ENCODE measurements at places on chromosomes 13 and 19. TPM values are rescaled to one million over a fixed set of nuclear protein-coding genes. Genes with fewer than 3 reads are reported as not detected.

ZNF536 gene
- total RNA-seq = not detected

DNA sequence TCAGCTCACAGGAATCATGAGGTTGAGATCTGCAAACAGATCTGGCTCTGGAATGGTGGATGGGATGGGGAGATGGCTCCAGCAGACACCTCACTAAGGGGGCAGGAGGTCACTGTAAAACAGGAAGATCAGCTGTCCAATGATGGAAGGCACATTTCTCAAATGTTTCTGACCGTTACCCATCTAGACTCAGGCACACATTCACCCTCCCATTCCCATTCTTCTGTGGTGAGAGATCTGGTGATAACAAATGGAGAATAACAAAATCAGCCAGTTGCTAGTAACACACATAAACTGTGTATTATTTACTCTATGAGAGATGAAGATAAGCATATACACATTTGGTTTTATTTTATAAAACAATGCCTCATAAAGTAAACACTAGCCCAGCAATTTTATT is 235.9 kb downstream of the TSHZ3 start:
- DNase-seq = no peak

SHC2 gene
- total RNA-seq = 63.3 TPM

DNA sequence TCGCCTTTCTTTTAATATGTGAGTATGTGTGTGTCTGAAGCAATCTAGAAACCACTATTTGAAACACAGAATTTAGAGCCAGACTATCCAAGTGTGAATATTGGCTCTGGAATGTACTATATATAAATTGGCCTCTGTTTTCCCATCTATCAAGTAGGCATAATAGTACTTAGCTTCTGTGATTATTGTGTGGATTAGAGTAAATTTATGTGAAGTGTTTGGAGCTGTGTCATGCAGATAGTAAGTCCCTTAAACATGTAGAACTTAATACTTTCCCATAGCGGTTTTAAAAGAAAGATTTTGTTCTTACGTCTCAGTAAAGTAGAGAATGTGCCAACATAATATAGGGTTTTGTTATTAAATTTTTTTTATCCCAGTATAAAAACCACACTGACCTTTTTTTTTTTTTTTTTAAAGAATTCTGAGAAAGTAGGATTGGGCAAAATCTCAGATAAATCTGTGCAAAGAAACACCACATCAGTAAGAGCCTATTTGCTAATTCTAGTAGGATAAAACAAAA is 432.3 kb downstream of the RFC3 start:
- no peak for DNase-seq

SYNGR4 gene
- not detected for total RNA-seq

S1PR4 gene
- 0.53 TPM for total RNA-seq

DNA sequence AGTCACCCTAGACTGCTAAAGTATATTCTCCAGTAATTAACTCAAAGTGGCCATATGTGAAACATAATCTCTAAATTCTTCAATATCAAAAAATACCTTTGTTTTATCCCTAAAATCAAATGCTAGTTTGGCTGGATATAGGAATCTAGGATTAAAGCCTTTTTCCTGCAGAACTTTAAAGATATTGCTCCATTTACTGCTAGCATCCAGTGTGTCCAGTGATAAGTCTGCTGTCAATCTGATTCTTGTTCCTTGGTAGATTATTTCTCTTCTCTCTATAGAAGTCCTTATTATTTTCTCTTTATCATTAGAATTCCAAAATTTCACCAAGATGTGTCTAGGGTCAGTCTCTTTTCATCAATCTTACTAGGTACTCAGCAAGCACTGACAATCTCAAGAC is 384.6 kb downstream of the FGF14 start:
- no peak for DNase-seq

GJB2 gene
- total RNA-seq = 31.8 TPM

Data from right lobe of liver (tissue), 6 donors.